ENCODE measurements at places on chromosomes 3 and 15. TPM values are rescaled to one million over a fixed set of nuclear protein-coding genes. Genes with fewer than 3 reads are reported as not detected.

Gene ALDH1A2
- 0.08 TPM for total RNA-seq

Gene MESP2
- total RNA-seq, result 2.9 TPM

Gene PHLDB2
- 61.9 TPM for total RNA-seq

Gene PARP14
- total RNA-seq, result 73.8 TPM

Gene APBA2
- 1.8 TPM for total RNA-seq

Gene TF
- total RNA-seq, result 4.0 TPM

Gene PLA2G4D
- not detected for total RNA-seq

Gene DNAJA4
- 0.65 TPM for total RNA-seq

Gene ZPLD1
- 0.33 TPM for total RNA-seq

Gene GPR15
- not detected for total RNA-seq

Gene TMEM42
- 13.7 TPM for total RNA-seq

Measured in fibroblast of the aortic adventitia (primary cell).